ENCODE measurements at places on chromosomes 5 and 9.

GRCh38 chr5:127586811-127587210 lies 62.1 kb upstream of the CTXN3 start:
- DNase-seq: no peak

GRCh38 chr5:5266297-5266696 lies 126.2 kb downstream of the ADAMTS16 start:
- no peak for DNase-seq

DNA sequence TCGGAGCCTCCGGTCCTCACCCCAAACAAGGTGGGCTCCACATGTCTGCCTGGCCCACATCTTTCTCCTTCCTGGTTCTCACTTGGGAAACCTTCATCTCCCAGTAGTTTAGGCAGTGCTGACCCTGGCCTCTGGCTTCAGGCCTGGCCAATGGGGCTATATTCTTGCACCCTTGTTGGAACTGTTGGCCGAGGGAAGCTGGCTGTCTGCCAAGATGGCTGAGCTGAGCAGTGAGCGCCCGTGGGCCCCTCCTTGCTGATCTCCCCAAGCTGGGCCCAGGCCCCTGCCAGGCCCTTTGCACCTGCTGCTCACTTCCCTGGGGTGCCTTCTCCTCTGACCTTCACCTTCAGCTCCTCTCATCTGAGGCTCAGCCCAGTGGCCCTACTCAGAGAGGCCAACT lies 31.3 kb downstream of the TSPAN17 start:
- DNase-seq: no peak

DNA sequence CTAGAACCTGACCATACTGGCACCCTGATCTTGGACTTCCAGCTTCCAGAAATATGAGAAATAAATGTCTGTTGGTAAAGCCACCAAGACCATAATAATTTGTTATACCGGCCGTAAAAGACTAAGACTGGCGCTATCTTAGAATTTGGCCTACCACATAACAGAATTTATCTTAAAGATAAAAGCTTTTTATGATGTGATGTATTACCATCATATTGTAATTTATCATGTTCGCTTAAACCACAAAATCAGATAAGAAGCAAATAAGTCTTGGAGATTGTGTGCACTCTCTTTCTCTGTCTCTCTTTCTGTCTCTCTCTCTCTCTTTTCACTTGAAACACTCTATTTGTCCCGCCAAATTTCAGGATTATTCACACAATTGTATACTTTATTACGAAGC lies 35.6 kb downstream of the FST start:
- no peak for DNase-seq

GRCh38 chr5:109805472-109805871 lies 115.7 kb downstream of the MAN2A1 start:
- no peak for DNase-seq

DNA sequence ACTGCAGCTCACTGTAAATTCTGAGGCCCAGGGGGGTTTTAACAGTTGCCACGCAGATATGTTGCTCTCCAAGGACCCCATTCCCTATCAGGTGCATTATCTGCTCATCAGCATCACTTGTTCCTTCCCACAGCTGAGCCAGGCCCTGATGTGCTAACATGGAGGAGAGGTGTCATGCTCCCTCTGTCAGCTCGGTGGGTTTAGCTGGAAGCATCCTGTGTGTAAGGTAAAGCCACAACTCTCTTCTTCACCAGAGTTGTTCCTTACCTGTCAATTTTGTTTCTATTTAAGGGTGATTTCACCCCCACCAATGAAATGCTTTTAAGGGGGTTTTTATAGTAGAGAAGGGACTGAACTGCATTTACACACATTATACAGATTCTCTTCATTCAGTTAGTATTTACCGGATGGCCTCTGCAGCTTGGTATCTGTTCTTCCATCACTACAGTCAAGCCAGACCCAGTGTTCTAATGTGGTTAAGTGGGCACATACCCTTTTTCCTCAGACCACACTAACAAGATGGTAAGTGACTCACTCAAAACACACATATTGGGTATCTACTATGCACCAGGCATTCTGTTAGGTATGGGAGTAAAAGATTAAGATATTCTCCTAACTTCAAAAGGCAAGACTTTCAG lies 205.4 kb downstream of the DCP2 start:
- no peak for DNase-seq

- DNase-seq: peak; percentile 55
Observed at GRCh38 chr9:34375901-34376595, 650 bp downstream of the MYORG start.

DNA sequence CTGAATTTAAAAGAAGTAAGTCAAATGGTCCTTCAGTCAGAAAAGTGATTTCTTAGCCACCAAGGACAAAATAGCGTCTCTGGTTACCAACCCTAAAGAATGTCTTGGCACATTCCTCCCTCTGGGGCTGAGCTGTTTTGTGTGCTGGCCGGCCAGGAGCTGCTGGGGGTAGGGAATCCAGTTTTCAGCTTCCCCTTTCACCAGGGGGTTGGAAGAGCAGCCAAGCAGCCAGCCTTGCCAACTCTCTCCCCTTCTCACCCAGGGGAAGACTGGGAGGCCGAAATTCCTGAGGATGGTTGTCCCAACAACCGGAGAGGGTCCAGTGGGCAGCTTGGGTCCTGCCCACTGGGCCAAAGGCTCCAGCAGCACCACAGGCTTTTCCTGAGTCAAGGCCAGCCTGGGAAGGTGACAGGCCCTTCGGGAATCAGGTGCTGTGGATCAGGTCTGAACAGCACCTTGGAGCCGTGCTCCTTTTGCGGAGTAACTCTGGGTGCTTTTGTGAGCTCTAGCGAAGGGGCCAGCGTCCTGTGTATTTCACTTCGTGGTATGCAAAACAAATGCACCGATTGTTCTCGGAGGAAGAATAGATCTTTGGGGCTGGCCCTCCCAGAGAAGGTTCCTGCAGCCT lies 4.2 kb downstream of the WWC1 start:
- no peak for DNase-seq

Data from central memory CD4-positive, alpha-beta T cell (primary cell).